ENCODE measurements at places on chromosomes 13 and 19.

DNA sequence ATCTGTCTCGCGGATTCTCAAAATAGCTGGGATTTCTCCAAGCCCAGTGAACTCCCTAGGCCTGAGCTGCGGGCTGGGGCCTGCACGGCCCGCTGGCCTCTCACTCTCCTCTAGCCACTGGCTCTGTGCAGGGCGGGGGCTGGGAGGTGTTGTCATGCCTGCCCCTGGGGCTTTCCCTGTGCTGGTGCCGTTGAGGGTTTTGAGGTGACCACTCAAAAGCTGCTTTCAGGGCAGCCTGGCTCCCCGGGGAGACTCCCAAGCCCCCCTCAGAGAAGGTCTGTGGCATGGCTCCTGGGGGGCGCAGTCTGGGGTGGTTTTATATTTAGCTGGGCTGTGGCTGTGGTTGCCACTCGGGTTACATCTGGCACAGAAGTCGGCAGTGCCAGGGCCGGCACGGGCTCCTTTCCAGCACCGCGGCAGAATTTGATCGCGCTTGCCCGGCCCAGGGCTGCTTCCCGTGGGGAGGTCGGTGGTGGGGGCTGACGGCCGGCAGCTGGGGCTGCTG, 10.0 kb downstream of the NDUFB7 start:
- DNase-seq: no peak

GRCh38 chr19:1810439-1811160, 1.5 kb downstream of the ATP8B3 start:
- no peak for DNase-seq

- DNase-seq: no peak
Observed at GRCh38 chr19:16886305-16886880, 2.4 kb upstream of the F2RL3 start.

DNA sequence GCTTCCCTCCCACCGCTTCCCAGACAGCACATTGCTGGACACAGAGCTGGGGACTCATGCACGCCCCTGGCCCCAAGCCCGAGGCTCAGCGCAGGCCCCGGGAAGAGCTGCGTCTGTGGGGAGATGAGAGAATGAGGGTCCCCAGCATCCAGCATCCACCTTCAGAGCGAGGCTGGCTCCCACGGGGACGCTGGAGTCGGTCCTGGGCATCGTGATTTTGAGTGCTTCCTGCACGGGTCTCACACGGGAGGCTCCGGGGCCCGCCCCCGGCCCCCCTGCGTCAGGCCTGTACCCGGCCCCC, 4.7 kb downstream of the NCLN start:
- DNase-seq: no peak

GRCh38 chr19:10009714-10010224, 535 bp downstream of the COL5A3 start:
- no peak for DNase-seq

GRCh38 chr19:33819880-33820781, 23.5 kb downstream of the KCTD15 start:
- no peak for DNase-seq

- DNase-seq: no peak
Observed at GRCh38 chr19:50328873-50329145, 368 bp downstream of the KCNC3 start.

DNA sequence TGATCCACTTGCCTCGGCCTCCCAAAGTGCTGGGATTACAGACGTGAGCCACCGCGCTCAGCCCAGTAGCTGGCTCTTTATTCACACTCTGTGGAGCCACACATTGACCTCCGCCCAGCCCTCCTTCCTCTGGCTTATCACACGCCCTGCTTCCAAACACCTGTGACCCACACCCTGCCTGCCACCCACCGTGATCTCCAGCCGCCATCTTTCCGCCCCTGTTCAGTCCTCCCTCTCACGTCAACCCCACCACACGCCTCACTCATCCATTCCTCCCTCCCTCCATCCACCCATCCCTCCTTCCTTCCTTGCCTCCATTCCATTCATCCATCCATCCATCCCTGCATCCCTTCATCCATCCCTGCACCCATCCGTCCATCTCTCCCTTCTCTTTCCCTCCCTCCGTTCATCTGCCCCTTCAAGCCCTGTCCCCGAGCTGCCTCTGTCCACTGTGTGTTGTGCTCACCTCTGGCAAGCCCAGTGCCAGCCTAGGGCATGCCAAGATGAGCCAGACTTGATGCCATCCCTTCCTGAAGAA, 17.6 kb downstream of the ZNF296 start:
- no peak for DNase-seq

DNA sequence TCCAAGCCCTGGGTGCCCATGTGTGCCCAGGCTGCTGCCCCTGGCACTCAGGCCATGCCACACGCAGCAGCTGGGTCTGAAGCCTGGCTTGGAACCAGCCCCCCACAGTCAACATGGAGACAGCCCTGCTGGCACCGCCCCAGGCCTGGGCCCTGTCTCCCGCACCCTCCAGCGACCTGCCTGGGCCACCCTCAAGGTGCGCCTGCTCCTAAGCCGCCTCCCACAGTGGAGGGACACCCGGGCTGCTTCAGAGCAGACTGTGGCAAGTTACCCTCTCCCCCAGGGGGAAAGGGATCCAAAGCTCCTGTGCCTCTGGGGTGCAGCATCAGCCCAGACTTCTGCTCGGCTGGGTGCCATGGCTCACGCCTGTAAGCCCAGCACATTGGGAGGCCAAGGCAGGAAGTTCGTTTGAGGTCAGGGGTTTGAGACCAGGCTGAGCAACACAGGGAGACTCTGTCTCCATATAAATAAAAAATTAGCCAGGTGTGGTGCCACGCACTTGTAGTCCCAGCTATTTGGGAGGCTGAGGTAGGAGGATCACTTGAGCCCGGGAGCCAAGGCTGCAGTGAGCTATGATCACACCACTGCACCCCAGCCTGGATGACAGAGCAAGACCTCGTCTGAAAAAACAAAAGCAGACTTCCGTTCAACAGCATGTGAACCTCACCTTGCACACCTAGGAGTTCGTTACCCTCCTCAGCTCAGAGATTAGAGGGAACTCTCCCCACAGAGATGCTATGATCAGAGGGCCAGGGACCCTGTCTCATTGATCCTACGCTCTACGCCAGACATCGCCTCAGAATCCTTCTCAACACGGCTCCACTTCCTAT, 15.6 kb downstream of the ELL start:
- no peak for DNase-seq

DNA sequence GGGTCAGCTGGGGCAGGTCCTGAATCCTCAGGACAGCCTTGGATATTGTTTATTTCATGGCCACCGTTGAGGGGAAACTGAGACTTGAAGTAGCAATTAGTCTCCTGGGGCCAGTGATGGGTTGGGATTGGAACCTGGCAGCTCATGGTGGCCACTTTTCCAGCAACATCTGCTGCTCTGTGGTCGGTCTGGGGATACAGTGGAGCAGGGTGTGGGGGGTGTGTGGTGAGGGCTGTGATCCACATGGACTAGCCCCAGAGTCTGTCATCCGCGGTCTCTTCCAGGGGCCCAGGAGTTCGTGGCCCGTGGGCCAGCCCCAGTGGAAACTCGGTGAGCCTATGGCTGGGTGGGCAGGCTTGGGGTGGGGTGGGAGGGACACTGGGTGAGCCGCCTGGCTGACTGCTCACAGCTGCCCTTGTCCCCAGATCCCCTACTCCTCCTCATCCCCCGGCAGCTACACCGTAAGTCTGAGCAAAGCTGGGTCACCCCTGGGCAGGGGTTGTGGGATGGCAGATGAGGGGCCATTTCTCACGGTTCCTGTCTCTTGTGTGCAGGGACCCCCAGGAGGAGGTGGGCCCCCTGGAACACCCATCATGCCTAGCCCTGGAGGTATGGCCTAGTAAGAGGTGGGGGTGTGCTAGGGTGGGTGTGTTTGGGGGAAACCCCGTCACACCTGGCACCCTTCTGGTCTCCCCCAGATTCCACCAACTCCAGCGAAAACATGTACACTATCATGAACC, 5.5 kb downstream of the ISYNA1 start:
- no peak for DNase-seq

- DNase-seq: no peak
Observed at GRCh38 chr13:112374271-112374670, 1.9 kb upstream of the SPACA7 start.

DNA sequence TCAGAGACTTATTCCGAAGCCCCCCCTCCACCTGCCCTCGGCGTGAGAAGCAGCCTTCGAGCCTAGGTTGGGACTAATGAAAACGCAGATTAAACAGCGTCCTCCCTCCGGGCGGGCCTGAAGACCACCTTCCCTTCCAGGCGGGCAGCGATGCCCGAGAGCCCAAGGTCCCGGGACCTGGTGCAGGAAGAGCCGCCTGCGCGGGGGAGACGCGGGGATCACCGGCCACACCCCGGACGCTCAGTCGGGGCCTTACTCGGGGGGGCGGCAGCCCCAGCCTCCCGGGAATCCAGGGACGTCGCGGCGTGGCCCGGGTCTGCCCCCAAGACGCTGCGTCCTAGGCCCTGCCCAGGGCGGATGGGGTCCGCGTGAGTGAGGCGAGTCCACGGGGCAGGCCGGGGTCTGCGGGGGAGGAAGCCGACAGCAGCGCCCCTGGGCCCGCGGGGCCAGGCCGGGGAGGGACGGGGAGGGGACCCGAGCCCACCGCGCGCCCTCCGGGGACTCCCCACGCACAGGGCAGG, 33.3 kb upstream of the SPACA7 start:
- DNase-seq: no peak

GRCh38 chr13:26326562-26326961, 72.6 kb downstream of the CDK8 start:
- DNase-seq: no peak

- DNase-seq: no peak
Observed at GRCh38 chr13:70662231-70662940, 554.1 kb upstream of the KLHL1 start.

DNA sequence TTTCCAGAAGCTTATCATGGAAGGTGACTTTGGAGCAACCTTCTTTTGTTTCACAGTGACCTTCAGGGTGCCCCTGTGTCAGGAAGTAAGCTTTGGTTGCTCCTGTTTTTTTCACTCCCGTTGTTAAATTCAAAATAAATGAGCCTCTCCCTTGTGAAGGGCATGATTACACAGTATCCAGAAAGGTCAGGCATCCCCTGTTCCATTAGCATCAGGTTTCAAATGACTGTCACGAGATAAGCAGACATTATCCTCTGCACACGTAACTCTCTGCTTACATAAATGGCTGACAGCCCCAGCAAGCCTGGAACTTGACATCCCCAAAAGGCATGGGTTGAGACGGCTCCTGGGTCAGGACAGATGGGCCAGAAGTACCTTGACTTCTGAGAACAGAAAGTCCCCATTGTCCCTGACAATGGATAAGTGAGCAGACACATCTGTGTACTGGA, 52.0 kb downstream of the RAB20 start:
- DNase-seq: no peak

DNA sequence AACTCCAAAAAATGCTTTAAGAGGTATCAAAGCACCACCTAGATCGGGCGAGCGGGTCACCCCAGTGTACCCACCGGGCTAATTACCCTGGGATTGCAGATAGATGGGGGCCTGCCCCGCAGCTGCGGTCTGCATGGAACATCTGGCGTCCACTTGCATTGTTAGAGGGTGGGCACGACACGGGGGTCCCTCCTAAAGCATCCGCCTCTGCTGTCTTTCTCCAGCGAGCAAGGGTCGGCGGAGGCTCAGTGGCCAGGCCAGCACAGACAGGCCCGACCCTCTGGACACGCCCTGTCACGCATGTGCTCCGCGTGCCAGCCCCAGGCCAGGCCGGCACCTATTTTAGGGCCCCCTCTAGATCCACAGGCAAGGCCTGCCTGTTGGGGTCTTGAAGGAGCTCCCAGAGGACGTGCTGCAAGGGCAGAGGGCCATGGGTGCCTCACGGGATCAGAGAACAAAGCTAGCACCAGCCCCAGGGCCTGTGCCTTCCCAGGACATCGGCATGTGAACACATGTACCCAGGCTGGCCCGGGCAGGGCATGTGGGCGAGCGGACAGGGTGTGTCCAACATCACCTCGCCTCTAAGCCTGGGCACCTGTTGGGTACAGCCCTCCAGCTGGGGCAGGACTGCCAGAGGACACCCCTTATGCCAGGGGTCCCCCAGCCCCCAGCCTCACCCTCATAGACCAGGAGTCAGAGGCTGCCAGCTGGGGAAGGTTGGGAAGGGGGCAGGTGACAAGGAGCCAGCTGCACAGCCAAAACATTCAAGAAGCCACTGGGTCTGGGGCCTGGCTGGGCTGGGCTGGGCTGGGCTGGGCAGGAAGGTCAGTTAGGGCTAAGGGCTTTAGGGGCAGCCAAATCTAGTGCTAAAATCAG, 35.6 kb upstream of the NANOS3 start:
- DNase-seq: no peak

DNA sequence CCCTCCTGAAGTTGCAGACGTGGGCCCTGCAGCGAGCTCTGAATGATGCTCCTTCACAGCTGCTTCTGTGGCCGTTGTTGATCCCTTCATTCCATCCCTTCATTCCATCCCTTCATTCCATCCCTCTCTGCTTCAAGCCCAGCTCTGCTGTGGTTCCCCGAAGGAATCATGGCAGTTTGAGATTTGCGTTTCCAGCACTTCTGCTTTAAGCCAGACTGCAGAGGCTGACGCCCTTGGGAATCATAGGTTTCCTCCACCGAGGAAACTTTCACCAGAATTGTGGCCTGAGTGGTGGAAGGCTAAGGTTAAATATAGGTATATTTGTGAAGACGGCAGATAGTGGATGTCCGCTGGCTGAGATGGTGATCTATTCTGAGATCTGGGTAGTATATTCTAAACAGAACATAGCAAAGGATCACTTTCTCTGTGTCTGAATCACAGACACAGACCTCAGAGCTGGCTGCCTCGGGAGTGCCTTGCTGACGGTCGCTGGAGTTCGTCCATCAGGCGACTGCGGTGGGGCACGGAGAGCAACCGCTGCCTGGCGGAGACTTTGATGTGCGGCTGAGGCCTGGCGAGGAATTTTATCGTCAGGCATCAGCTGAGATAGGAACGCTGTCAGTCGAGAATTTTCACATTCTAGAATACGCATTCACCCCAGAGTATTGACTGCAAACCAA, 42.8 kb upstream of the DCUN1D2 start:
- no peak for DNase-seq

DNA sequence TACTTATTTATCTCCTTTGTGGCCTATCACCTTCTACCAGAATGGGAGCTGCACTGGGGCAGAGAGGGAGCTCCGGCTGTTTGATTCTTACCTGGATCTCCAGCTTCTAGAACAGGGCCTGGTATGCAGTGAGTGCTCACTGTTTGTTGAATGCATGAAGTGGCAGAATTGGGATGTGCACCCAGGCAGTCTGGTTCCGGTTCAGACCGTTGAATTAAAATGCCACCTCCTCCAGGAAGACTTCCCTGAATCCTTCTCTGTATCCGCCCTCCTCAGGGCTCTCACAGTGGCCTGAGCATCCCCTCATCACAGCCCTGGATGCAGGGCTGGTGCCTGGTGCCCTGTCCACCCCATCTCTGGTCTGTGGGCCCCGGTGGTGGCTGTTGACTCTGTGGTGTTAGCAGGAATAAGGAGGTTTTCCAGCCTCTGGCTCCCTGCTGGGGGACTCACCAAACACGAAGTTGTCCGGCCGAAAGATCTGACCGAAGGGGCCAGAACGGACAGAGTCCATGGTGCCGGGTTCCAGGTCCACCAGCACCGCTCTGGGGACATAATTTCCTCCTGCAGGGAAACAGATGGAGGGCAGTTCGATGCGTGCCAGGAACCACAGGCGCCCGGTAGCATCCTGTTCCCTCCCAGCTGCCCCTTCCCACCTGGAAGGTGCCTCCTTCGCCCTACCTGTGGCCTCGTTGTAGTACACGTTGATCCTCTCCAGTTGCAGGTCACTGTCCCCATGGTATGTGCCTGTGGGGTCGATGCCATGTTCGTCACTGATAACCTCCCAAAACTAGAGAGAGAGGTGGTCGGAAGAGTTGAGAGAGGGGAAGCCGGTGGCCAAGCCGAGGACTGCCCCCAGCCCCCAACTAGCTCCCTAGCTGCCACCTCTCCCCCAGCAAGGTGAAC, 1.0 kb downstream of the TUBB4A start:
- no peak for DNase-seq

- DNase-seq: no peak
Observed at GRCh38 chr13:75341028-75341427, 140.9 kb downstream of the TBC1D4 start.

- no peak for DNase-seq
Observed at GRCh38 chr13:93857126-93857525, 622.4 kb downstream of the DCT start.
